ENCODE measurements at places on chromosomes 7 and 10. TPM values are rescaled to one million over a fixed set of nuclear protein-coding genes. Genes with fewer than 3 reads are reported as not detected.

- peaks cover 8% of the 10 kb centered on the region for H3K4me1 ChIP-seq
- H3K27me3 ChIP-seq = peaks cover 2% of the 10 kb centered on the region
- no peak overlapping the region for H3K27ac ChIP-seq
- DNase-seq = no peak
- peaks cover 10% of the 10 kb centered on the region for H3K36me3 ChIP-seq
Observed at GRCh38 chr7:2350861-2351260, 3.8 kb upstream of the EIF3B start.

- H3K4me3 ChIP-seq = no peak overlapping the region
- no peak overlapping the region for H3K27ac ChIP-seq
- H3K27me3 ChIP-seq = peaks cover 10% of the 10 kb centered on the region
- no peaks in the 10 kb centered on the region for H3K36me3 ChIP-seq
Observed at GRCh38 chr10:21146436-21146789, 249.3 kb upstream of the NEBL start.

GRCh38 chr7:42931447-42931833 lies 534 bp downstream of the PSMA2 start:
- no peaks in the 10 kb centered on the region for H3K27me3 ChIP-seq
- no peak for DNase-seq
- H3K36me3 ChIP-seq = peaks cover 10% of the 10 kb centered on the region

DNA sequence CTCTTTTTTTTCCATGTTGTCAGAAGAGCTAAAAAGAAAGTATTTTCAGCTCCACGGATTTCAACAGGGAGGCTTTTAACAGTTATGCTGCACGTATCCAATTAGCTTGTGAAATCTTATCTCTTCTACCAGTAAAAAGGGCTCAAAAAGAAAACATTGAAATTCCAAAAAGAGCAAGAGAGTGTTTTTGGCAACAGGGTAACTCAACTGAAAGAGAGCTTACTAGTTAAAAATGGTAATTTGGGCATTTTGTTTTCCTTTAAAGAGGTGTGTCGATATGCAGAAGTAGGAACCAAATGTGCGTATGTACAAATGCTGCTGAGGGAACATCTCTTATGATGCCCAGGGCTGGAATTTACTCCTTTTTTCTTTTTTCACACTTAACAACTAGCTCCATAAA lies 292.8 kb downstream of the PRKG1 start:
- DNase-seq = no peak
- no peak overlapping the region for H3K27ac ChIP-seq
- H3K4me1 ChIP-seq = peaks cover 19% of the 10 kb centered on the region
- peaks cover 1% of the 10 kb centered on the region for H3K27me3 ChIP-seq
- H3K4me3 ChIP-seq = peak overlapping the region; percentile 74
- H3K36me3 ChIP-seq = no peaks in the 10 kb centered on the region

GRCh38 chr7:74043523-74043951 lies 15.6 kb downstream of the ELN start:
- peaks cover 1% of the 10 kb centered on the region for H3K27me3 ChIP-seq
- peak overlapping the region; percentile 40 for H3K27ac ChIP-seq
- DNase-seq = peak; percentile 37
- peaks cover 4% of the 10 kb centered on the region for H3K36me3 ChIP-seq
- peaks cover 7% of the 10 kb centered on the region for H3K4me1 ChIP-seq

GRCh38 chr7:85038466-85038865 lies 148.4 kb downstream of the SEMA3D start:
- no peak overlapping the region for H3K4me3 ChIP-seq
- no peaks in the 10 kb centered on the region for H3K36me3 ChIP-seq
- no peaks in the 10 kb centered on the region for H3K27me3 ChIP-seq
- DNase-seq = no peak
- H3K27ac ChIP-seq = no peak overlapping the region
- peaks cover 12% of the 10 kb centered on the region for H3K4me1 ChIP-seq

DNA sequence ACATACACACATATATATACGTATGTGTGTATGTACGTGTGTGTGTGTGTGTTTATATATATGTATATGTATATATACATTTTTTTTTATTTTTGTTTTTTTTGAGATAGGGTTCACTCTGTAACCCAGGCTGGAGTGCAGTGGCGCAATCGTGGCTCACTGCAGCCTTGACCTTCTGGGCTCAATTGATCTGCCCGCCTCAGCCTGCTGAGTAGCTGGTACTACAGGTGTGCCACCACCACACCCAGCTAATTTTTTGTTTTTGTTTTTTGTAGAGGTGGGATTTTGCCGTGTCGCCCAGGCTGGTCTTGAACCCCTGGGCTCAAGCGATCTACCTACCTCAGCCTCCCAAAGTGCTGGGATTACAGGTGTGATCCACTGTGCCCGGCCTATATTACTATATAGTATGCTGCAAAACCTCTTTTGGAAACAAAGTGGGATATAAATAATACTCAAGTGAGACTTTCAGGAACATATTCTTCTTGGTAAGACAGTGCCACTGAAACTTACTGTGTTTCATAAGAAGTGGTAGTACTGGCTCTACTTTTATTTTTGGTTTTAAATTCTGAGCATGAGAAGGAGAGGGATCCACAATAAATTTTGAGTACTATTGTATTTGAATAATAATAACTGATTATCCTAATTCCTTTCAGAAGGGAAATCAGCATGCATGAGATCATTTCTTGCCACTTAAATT lies 51.0 kb downstream of the MLLT10 start:
- H3K27me3 ChIP-seq = peaks cover 1% of the 10 kb centered on the region
- H3K4me1 ChIP-seq = peaks cover 34% of the 10 kb centered on the region

DNA sequence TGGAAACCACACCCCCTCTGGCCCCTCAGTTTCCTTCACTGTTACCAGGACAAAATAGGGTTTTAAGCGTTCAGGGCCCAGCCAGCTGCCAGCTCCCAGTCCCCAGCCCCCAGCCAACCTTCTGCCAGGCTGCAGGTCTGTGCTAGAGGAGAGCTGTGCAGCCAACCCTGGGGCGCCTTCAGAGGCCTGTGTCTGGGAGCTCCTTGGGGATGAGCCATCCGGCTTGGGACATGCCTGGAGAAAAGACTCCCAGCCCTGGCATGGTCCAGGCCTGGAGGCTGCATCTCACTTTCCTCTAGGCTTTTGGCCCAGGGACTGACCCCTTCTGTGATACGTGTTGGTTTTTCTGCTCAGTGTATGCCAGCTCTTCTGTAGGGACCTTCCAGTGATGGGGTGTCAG lies 487.6 kb upstream of the MGMT start:
- H3K36me3 ChIP-seq = no peaks in the 10 kb centered on the region
- H3K4me3 ChIP-seq = no peak overlapping the region
- no peaks in the 10 kb centered on the region for H3K4me1 ChIP-seq
- DNase-seq = no peak
- no peaks in the 10 kb centered on the region for H3K27me3 ChIP-seq

GRCh38 chr10:88733215-88733614 lies 26.6 kb upstream of the LIPN start:
- peaks cover 15% of the 10 kb centered on the region for H3K4me1 ChIP-seq

DNA sequence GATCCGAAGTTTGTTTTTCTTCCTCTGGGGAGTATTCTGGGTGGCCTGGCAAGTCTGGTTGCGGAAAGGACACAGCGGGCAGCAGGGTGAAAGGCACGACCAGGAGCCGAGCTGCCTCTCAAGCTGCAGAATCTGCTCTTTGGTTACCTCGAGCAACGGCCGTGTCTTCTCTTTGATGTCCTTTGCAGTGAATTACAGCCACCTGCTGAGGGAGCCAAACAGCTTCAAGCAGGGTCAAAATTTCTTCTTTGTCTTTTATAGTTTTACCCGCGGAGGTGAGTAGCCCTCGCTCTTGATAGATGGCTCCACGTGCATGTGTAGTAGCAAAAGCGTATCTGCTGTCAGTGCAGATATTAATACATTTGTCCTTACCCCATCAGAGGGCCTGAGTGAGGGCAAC lies 177.3 kb upstream of the MBL2 start:
- no peaks in the 10 kb centered on the region for H3K27me3 ChIP-seq
- no peaks in the 10 kb centered on the region for H3K4me1 ChIP-seq
- no peak overlapping the region for H3K4me3 ChIP-seq
- H3K36me3 ChIP-seq = no peaks in the 10 kb centered on the region

- H3K4me3 ChIP-seq = no peak overlapping the region
- no peaks in the 10 kb centered on the region for H3K27me3 ChIP-seq
- no peak overlapping the region for H3K27ac ChIP-seq
- DNase-seq = no peak
- peaks cover 39% of the 10 kb centered on the region for H3K4me1 ChIP-seq
Observed at GRCh38 chr10:4708123-4708759, 117.8 kb upstream of the AKR1E2 start.

DNA sequence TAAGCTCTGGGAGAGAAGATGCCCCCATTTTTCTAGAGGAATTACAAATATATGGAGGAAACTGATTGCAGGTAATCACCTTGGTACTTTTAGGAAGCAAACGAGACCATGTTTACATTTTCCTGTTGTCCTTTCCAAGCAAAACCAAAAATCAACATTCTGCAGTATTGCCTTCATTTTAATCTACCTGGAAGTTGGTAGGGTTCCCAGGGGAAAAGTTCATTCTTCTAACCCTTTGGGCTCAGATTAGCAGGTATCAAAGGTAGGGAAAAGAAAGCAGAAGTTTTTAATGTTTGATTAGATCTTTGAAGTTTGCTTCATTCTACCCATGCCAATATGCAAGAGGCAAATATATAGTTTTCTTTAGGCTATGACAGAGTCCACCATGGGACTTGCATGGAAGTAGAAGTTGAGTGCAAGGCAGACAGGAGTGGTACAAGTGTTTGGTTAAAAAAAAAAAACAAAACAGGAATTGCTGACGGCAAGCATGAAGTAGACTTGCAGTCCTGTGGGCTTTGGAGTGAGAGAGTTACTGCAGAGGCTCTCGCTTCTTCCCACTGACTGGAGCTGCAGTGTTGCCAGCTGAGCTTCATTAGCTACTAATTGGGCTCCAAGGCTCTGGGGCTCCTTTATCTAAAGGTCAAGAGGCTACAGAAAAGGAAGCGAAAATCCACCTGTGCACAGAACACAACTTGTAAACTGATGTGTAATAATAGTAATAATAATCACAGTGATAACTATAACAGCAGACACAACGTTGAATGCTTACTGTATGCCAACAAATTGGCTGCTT lies 28.9 kb upstream of the ASAH2 start:
- H3K27ac ChIP-seq = no peak overlapping the region
- no peak overlapping the region for H3K4me3 ChIP-seq
- peaks cover 6% of the 10 kb centered on the region for H3K4me1 ChIP-seq
- DNase-seq = no peak

GRCh38 chr10:102869258-102870198 lies at the start of gene AS3MT:
AS3MT (plus strand) TSS chr10:102869470; CDS start chr10:102869593, 123 bp downstream.
- peaks cover 6% of the 10 kb centered on the region for H3K27me3 ChIP-seq
- H3K4me1 ChIP-seq = peaks cover 20% of the 10 kb centered on the region
- H3K4me3 ChIP-seq = peak within 1 kb of the TSS; percentile 88
- H3K36me3 ChIP-seq = peaks cover 6% of the 10 kb centered on the region
- DNase-seq = no peak

- H3K4me1 ChIP-seq = no peaks in the 10 kb centered on the region
- no peak overlapping the region for H3K27ac ChIP-seq
- DNase-seq = no peak
- no peaks in the 10 kb centered on the region for H3K27me3 ChIP-seq
Observed at GRCh38 chr7:25619381-25619780, 391.1 kb upstream of the NPVF start.

DNA sequence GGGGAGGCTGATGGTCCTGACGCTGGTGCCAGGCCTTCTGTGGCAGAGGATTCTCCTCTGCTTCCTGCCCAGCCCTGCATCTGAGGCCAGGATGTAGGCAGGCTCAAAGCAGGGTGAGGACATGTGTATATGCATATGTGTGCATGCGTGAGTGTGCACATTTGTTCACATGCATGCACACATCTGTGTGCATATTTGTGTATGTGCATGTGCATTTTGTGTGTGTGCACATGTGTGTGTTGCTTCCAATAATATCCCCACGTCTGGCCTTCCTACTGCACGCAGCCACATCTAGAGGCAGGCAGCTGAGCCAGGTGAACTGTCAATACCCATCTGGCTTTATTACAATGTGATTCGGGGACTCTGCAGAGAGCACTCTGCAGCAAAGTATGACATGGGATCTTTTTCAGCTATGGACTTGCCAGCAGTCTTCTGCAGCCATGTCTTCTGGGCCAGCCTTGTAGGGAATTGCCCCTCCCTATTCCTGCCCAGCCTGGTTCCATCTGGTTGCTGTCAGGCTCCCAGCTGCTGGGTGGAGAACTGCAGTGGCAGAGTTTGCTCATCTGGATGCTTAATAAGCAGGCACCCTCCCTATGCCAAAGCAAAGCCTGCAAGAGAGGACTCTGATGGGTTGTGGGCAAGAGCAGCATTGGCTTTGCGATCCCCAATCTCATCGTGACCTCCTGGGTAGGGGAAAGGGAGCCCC lies 140.7 kb downstream of the PFKFB3 start:
- H3K27ac ChIP-seq = no peak overlapping the region
- no peak for DNase-seq
- H3K27me3 ChIP-seq = peaks cover 13% of the 10 kb centered on the region
- peaks cover 23% of the 10 kb centered on the region for H3K4me1 ChIP-seq

DNA sequence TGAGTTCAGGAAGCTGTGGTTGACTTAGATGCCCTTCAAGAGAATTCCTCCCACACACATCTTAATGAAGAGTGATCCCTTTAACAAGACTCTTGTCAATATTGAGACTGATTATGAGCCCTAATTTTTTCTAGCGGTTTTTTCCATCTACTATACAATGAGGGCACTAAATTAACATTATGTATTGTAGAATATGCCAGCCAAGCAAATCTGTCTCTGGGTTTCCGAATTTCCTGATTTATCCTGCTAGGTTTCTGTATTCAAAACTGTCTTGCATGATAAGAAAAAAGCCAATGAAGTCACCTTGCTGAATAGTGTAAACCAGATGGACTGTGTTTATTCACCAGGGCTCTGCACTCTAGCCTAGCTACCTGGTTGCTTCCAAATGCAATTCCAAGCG lies 224.2 kb upstream of the KMT2E start:
- H3K4me3 ChIP-seq = no peak overlapping the region
- DNase-seq = no peak
- no peaks in the 10 kb centered on the region for H3K27me3 ChIP-seq
- no peak overlapping the region for H3K27ac ChIP-seq
- H3K36me3 ChIP-seq = no peaks in the 10 kb centered on the region

ARMC3 gene
- total RNA-seq = not detected

TFPI2 gene
- 34.9 TPM for total RNA-seq

OPALIN gene
- not detected for total RNA-seq

VENTX gene
- total RNA-seq = not detected

ZDHHC16 gene
- 62.6 TPM for total RNA-seq

SCIN gene
- total RNA-seq = 1.9 TPM

C7orf33 gene
- total RNA-seq = not detected

CPXM2 gene
- total RNA-seq = not detected

ASB4 gene
- not detected for total RNA-seq
